Activated B cell treated with CpG ODN at 0.5 μM for 24 hours (primary cell): ENCODE measurements at places on chromosomes 16 and 17. TPM values are rescaled to one million over a fixed set of nuclear protein-coding genes. Genes with fewer than 3 reads are reported as not detected.

The ITGAX gene
- 81.9 and 100 TPM in 2 replicates for total RNA-seq

- DNase-seq = no peak
Measured at GRCh38 chr16:87790292-87791100, 24.7 kb upstream of the KLHDC4 start.

DNA sequence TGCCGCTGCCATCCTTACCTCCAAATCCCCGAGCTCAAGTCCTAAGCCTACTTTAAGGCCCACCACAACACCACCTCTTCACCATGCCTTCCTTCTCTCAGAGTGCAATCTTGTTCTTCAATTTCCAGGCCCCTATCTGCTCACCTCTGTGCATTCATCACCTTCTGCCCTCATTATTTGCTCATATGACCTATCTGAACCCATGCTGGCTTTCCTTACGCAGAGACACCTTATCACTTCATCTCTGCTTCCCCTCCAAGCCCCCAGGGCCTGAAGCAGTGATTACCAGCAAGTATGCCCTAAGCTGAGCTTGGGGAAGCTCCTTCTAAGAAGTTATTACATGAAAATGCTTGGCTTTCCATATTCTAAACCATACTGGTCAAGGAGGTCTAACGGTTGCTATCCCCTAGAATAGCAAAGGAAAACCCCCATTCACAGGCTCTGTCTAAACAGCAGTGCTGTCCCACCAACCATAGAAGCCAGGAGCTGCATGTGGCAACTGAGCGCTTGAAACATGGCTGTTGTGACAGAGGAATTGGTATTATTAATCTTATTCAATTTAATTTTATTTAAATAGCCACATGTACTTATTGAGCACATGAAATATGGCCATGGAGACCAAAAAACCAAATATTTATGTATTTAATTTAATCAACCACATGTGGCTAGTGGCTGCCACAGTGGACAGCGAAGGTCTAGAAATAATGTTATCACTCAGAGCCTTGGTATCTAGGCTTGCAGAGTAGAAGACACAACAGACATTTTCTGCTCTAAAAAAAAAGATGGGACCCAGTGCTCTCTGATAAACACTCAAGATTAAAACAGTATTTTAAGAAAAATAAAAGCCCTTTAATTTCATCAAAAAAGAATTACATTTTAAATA lies 13.9 kb downstream of the USP7 start:
- no peak for DNase-seq

DNA sequence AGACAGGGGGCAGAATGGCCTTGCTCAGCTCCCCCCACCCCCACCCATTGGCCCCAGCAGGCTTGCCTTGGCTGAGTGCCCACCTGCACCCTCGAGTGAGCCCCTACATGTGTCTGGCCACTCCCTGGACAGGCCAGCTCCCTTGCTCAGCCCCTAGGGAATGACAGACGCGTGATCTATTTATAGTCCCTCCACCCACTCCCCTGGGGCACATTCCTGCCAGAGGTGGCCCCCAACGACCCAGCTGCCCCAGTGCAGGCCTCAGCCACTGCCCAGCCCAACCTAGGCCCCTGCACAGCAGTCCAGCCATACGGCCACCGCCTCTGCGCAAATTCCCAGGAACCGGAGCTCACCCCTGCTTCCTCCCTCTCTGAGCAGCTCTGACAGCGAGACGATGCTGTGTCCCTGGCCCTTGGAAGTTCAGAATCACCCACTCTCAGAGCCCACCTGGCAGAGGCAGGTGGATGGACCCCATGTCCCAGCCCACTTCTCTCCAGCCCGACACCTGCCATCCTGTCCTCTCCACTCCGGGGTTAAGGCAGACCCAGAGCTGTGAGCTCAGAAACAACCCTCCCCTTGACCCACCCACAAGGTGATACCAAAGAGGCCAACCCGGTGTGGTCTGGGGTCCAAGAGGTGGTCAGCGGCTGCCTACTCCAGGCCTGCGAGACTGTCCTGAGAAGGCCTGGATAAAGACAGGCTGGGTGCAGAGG lies 11.5 kb upstream of the P2RX1 start:
- DNase-seq = no peak

GRCh38 chr16:18829251-18829650 lies 27.9 kb upstream of the ARL6IP1 start:
- DNase-seq = no peak

- no peak for DNase-seq
Measured at GRCh38 chr16:55297910-55298479, 26.0 kb upstream of the IRX6 start.

DNA sequence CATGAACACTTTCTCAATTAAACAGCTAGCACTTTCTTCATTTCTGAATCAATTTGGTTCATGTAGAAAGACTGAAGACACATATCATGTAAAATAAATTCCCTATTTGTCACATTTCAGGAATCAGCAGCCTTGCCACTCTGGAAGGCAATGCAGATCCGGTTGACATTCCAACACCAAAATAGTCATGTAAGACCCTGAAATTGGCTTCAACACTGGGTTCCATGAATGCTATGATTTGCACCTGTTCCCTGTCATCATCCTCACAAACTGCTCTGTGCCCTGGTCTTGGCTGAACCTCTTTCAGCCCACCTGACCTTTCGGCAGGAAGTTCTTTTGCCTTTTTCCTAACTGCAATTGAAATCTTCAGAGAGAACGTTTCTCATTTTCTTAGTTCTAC lies 156.9 kb downstream of the CDH8 start:
- no peak for DNase-seq
